Cardiac muscle cell (in vitro differentiated cells and primary cell): ENCODE measurements at places on chromosomes 2 and 18. TPM values are rescaled to one million over a fixed set of nuclear protein-coding genes. Genes with fewer than 3 reads are reported as not detected.

Gene ASB18
- total RNA-seq, result 0.07 TPM in 1 of 2 replicates, not detected in the other

Gene UPP2
- total RNA-seq, result not detected in 2 replicates

Gene NETO1
- 3.6 and 4.1 TPM in 2 replicates for total RNA-seq

Gene HOXD8
- total RNA-seq, result not detected in 2 replicates

Gene CRYGC
- total RNA-seq, result not detected in 2 replicates

Gene POTEI
- total RNA-seq, result 1.2 and 2.4 TPM in 2 replicates

Gene TUBB8B
- total RNA-seq, result not detected in 2 replicates

Gene RAX
- 0.06 TPM in 1 of 2 replicates, not detected in the other for total RNA-seq

Gene SERPINB13
- not detected in 2 replicates for total RNA-seq

Gene HTR2B
- total RNA-seq, result not detected in 2 replicates

Gene MOCOS
- 0.60 and 0.85 TPM in 2 replicates for total RNA-seq

Gene SCYGR7
- not detected in 2 replicates for total RNA-seq

Gene POU3F3
- total RNA-seq, result not detected in 2 replicates

Gene CDC42EP3
- total RNA-seq, result 36.2 and 39.6 TPM in 2 replicates

Gene ALPP
- total RNA-seq, result not detected in 2 replicates

Gene RGPD6
- 33.9 and 59.7 TPM in 2 replicates for total RNA-seq
